ENCODE measurements at places on chromosomes 2 and 18. TPM values are rescaled to one million over a fixed set of nuclear protein-coding genes. Genes with fewer than 3 reads are reported as not detected.

DNA sequence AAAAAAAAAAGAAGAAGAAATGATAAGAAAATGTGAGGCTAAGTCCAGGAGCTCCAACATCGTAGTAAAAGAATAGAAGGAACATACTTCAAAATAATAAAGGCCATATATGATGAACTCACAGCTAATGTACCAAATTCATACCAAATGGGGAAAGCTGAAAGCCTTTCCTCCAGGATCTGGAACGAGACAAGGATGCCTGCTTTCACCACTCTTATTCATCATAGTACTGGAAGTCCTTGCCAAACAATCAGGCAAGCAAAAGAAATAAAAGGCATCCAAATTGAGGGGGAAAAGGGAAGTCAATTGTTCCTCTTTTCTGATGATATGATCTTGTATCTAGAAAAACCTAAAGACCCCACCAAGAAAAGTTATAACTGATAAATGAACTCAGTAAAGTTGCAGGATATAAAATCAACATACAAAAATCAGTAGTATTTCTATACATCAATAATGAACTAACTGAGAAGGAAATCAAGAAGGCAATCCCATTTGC is 170.6 kb downstream of the METTL4 start:
- DNase-seq, result no peak

GRCh38 chr18:2939317-2939716 is 73.6 kb downstream of the LPIN2 start:
- no peak for DNase-seq

DNA sequence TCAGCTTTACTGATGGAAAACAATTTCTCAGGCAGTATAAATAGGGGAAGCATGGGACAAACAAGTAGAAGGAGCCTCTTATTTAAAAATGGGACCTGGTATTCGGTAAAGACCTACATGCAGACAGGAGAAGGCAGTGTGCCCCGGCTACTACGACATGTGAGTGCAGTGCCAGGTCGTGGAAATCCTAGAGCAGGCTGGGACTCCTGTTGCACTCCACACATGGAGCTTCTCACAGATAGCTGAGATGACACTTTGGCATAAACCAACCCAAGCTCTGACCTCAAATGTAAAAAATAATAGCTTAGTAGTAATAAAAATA is 885 bp upstream of the DSEL start:
- DNase-seq, result no peak

DNA sequence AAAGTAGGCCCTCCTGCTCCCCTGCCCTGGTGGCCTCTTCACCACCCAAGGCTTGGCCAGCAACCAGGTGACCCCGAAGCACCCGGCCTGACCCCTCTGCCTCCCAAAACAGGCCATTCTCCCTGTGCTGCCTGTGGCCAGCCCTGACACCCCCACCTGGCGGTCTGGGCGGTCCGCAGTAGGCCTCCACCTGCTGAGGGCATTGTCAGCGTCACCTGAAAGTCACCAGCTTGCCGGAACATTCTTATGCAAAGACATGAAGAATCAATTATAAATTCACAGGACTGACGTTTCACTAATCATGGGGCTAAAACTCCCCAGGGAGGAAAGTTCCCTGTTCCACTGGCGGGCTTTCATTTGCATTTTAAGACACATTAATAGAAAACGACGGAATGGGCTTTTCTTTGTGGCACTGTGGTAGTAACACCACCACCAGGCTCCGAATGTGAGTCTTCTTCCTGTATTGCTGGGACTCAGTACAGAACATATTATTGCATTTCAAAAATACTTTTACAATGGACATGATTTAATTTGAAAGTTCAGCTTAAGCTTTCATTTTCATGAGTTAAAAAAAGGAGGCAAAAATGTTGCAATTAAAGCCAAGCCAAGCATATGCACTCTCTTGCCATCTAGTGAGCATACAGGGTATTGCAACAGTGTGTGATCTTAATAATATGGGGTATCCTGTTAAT is 57.4 kb downstream of the ADI1 start:
- peak; percentile 51 for DNase-seq

Gene MEIS1
- 11.8 TPM for total RNA-seq
